Stimulated activated CD4-positive, alpha-beta T cell treated with anti-CD3 and anti-CD28 coated beads, Interleukin-4, amount 100 ng/mL, for 48 hours (primary cell): ENCODE measurements at places on chromosomes 12 and 14.

GRCh38 chr12:50636505-50636904 is 127.4 kb upstream of the ATF1 start:
- DNase-seq: no peak

GRCh38 chr12:90969346-90969745 is 14.4 kb upstream of the CCER1 start:
- no peak for DNase-seq

- no peak for DNase-seq
These were observed 16.4 kb upstream of the TC2N start for GRCh38 chr14:91883753-91884152.

GRCh38 chr14:96564389-96564788 is 62.2 kb downstream of the PAPOLA start:
- DNase-seq: no peak

DNA sequence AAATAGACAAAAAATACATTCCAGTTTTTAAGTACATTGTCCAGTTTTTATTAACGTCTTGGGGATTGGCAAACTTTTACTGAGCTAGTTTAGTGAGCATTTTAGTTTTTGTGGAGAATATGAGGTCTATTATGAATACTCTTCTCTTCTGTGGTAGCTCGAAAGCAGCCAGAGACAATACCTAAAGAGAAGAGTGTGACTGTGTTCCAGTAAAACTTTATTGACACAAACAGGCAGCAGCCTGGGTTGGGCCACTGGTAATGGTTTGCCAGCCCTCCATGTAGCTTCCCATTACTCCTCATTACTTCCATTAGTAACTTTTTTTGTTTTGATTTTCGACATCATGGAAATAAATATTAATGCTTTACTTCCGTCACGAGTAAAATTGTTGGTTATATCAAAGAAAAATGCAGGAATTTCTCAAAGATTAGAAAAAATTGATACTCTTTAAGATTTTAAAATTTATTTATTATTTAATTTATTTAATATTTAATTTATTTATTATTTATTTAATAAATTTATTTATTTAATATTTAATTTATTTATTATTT is 19.6 kb downstream of the RMST start:
- no peak for DNase-seq

DNA sequence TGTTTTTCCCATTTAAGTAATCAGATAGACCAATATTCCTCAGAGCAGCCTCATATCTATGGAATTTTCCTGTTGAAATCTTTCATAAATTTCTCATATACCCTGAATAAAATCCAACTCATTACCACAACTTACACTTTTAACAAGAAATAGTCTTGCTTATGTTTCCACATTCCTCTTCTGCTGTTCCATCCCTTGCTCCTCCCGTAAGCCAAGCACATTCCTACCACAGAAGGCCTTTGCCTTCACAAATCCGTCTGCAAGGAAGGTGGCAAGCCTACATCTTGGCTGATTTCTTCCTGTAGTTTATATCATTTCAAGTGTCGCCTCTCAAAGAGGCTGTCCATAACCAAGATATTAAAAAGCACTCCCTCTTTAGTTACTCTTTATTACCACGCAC is 127.7 kb downstream of the C12orf50 start:
- DNase-seq: no peak

GRCh38 chr12:109461846-109462756 is 15.0 kb downstream of the KCTD10 start:
- DNase-seq: no peak

- DNase-seq: no peak
These were observed 2.8 kb upstream of the KRT1 start for GRCh38 chr12:52682938-52683574.

DNA sequence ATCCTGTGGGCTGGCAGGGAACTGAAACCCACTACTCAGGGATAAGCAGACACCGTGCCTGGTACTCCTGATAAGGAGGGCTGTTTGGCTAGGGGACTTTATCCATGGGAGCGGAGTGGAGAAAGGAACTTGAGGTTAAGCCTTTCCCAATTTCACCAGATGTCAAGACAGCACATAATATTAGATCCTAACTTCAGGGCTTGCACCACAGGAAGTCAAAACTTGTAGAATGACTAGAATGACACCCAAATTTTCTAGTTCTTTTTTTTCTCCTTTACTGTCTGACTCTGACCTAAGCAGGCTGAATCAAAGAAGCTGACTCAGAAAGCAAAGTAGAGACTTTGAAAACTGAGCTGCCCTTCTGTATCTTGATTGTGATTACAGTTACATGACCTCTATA is 7.1 kb upstream of the CGRRF1 start:
- DNase-seq: no peak

- no peak for DNase-seq
These were observed 45.5 kb upstream of the PLEKHG6 start for GRCh38 chr12:6265038-6265405.

GRCh38 chr14:37403626-37404025 is 191.4 kb downstream of the FOXA1 start:
- no peak for DNase-seq

- no peak for DNase-seq
These were observed 55.5 kb upstream of the DYRK2 start for GRCh38 chr12:67593041-67593440.

- no peak for DNase-seq
These were observed 152.6 kb downstream of the GLT1D1 start for GRCh38 chr12:129005829-129006228.

- peak; percentile 7 for DNase-seq
These were observed 82.3 kb downstream of the PUS7L start for GRCh38 chr12:43676183-43676813.
